ENCODE measurements at places on chromosomes 3 and 15.

- DNase-seq: no peak
These were observed 337.7 kb upstream of the AGTR1 start for GRCh38 chr3:148360051-148360450.

GRCh38 chr3:30954426-30954825, 60.0 kb upstream of the GADL1 start:
- DNase-seq: no peak

DNA sequence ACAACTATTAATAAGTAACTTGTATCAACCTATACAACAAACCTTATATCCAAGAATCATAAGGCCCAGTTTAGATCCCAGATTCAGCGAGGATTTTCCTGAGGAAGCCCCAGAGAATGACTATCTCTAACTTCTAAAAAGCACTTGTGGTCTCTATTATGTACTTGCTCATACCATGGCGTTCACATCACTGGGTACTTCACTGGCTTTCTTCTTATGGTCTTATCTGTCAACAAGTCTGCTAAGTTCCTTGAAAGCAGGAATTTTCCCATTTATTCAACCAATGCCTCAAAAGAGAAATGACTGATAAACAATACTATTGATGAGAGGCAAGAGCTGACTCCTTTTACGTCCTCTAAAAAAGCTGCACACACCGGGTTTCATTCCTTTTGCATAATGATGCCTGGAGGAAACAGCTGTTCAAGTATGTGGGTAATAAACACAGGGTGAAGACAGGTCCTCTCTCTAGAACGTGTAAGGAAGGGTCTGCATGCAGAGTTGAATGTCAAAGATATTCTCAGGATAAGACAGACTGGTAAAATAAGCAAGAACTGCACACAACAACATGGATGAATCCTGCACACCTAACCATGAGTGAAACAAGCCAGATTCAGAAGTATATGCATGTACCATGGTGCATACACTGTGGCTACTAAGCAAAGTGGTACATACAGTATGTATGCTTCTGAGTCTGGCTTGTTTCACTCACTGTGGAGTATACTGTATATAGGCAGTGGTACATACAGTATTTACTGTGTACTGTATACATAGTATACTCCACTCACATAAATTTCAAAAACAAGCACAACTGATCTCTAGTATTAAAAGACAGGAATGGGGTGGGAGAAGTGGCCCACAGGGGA, 408.7 kb downstream of the SHQ1 start:
- DNase-seq: no peak

DNA sequence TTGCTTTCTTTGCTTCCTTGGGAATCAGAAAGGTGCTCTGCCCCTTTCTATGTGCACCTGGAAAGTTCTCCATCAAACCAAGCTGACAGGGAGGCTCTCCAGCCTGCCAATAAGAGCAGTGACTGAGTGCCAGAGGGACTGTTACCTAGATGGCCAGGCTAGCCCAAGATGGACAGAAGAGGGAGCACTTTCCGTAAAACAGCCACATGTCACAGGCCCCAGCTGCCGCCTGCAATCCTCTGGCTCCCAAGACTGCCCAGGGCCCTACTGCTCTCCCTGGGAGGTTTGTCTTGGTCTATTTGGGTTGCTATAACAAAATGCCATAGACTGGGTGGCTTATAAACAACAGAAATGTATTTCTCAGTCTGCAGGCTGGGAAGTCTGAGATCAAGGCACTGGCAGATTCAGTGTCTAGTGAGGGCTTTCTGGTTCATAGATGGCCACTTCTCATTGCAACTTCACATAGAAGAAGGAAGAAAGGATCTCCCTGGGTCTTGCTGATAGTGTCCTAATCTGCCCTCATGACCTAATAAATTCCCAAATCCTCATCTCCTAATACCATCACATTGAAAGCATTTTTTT, 72.3 kb downstream of the TAMM41 start:
- peak; percentile 50 for DNase-seq

- DNase-seq: no peak
These were observed 2.9 kb upstream of the PSMA4 start for GRCh38 chr15:78537266-78537905.

GRCh38 chr3:53775834-53776251, 70.4 kb downstream of the CHDH start:
- DNase-seq: no peak

- peak; percentile 26 for DNase-seq
These were observed 5.9 kb upstream of the CALML4 start for GRCh38 chr15:68210821-68211655.

- no peak for DNase-seq
These were observed 263.9 kb upstream of the PROK2 start for GRCh38 chr3:72048873-72049272.

DNA sequence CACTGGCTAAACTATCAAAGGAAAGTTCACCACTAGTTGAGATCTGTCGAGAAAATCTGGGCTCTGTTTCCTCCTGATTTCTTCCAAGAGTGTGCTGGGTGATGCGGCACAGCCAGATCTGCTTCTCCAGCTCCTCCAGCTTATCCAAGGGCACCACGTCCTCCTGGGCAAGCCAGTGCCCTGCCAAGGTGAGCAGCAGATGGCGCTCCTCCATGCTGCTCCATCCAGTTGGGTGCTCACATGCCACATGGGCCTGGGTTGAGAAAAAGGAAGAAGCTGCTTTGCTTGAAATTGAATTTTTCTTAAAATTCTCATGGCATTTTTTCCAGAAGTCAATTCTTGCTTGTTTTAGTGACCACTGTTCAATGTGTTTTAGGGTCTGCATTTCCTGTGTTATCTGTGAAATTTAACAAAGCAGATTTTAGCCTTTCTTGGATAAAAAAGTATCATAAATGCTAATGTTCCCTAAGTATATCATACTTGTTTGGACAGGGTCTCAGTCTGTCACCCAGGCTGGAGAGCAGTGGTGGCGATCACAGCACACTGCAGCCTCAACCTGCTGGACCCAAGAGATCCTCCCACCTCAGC, 47.3 kb downstream of the EIF3J start:
- DNase-seq: peak; percentile 48

GRCh38 chr15:67826717-67827561, 1.6 kb downstream of the SKOR1 start:
- DNase-seq: no peak

DNA sequence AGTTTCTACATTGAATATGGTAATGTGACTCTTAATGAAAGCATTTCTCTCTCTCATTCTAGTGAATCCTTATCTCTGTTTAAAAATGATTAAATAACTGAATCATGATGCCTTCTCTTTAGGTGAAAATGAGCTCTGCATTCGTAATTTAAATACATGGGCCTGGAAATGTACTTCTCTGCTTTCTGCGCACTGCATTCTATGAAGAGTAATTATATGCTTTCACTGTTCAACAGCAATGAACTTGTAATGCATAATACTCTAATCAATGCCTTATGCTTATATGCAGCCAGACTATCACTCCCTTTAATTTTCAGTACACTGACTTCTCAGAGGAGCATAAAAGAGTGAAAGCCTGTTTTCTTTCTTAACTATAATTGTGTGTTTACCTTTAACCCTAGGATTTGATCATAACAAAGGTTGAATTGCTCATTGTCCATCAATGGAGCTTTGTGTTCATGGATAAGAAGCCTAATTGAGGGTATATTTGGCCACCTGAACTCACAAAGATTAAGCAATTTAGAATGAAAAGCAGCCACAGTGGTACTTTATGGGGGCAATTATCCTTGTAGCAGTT, 330.8 kb upstream of the PDZRN3 start:
- no peak for DNase-seq

GRCh38 chr3:183449391-183449790, 21.0 kb upstream of the MCF2L2 start:
- DNase-seq: no peak

- DNase-seq: no peak
These were observed 11.1 kb downstream of the EFCAB12 start for GRCh38 chr3:129417326-129417725.

DNA sequence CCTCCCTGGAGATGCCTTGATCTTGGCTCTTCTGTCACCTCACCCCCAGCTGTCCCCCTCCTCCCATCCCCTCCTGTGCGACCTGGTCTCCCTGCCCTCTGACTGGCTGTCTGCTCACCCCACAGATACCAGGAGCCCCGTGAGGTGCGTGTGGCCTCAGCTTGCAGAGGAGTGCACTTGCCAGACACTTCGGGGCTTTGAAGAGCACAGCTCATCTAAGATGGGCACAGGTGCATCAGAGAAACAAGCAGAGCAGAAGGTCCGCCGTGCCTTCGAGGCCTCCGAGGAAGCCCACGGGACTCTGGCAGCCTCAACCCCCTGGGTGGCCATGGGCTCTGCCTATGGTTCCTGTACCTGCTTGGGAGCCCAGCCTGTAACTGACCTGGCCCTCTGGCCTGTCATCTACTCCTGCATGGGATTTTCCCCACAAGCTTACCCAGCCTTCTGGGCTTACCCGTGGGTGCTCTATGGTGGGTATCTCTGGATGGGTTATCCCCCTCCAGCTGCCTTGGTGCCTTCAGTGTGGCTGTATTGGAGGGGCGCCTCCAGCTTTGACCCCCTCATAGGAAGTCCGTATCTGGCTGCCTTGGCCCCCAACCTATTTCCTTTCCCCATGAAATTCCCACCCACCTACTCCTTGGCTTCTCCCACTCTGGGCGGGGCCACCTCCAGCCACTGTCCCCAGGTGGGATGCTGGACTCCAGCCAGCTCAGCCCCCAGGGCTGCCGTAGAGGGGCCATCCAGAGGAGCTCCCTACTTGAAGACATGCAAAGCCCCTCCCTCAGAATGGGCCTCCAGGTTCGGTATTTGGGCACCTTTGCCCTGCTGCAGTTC, 3.8 kb downstream of the PRR23E start:
- no peak for DNase-seq

GRCh38 chr3:112755845-112756613, 90.6 kb downstream of the CD200R1L start:
- DNase-seq: no peak

DNA sequence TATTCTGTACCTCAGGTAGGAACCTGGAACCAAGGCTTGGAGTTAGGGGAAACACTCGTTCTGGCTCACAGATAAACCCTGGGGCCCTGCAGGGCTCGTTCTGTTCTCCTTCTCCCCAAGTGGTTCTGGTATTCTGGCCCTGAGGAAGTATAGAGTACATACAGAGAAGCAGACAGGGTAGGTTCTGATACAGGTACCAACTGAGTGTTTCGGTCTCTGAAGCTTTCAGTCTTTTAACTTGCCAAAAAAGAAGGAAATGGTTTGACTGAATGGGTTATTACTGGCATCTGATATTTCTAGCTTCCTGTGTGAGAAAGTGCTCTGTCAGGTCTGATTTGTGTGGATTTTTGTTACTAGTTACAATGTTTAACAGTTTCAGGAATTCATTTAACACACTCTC, 67.3 kb downstream of the UBE2E2 start:
- DNase-seq: no peak

- DNase-seq: no peak
These were observed 273.3 kb downstream of the ZNF385D start for GRCh38 chr3:21477541-21478288.

DNA sequence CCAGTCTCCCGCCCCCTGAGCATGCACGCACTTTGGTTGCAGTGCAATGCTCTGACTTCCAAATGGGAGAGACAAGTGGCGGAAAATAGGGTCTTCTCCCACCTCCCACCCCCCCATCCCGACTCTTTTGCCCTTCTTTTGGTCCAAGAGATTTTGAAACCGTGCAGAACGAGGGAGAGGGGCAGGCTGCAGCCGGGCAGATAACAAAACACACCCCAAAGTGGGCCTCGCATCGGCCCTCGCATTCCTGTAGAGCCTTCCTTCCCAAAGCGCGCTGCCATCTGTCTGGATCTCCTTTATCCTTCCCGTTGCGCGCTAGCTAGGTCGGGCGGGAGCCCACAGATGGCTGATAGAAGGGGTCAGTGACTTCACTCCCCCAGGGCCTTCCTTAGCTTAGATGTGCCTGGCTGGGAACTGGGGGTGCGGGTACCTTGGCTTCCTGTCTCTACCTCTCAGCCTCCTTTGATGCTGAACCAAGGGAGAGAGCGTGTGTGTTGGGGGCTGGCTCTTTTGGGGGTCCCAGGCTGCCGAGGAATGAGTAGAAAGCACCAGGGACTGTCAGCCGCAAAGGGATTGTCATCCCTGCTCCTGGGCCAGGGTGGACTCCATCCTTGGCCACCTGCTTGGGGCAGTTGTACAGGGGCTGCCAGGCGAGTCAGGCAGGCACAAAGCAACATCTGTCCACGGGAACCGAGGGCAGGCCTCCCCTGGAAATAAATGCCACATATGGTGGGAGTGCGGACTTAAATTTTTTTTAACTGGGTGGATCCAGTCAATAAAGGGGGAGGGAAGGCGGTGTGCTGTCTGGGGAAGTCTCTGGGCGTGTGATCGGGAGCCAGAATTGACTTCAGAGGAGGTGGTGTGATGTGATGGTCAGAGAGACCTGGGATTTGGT, 1.8 kb downstream of the SMAD3 start:
- no peak for DNase-seq
